Stimulated activated CD4-positive, alpha-beta T cell treated with anti-CD3 and anti-CD28 coated beads, Interleukin-1b, Interleukin-23, amount 100 ng/mL, for 1 hour (primary cell): ENCODE measurements at places on chromosomes 11 and 22.

DNA sequence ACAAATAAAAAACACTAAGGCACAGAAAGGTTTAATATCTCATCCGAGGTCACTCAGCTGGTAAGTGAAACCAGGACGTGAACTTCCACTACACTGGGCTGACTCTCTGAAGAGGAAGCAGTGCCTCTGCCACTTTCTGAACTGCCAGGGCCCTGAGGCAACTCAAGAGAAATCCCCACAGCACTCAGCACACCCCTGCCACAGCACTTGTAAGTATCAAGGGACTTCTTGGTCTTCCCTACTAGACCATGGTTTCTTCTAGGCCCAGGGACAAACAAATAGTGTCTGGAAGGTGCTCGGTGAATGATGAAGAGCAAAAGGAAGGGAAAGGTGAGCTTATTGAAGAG lies 49.7 kb downstream of the RPL27A start:
- no peak for DNase-seq

DNA sequence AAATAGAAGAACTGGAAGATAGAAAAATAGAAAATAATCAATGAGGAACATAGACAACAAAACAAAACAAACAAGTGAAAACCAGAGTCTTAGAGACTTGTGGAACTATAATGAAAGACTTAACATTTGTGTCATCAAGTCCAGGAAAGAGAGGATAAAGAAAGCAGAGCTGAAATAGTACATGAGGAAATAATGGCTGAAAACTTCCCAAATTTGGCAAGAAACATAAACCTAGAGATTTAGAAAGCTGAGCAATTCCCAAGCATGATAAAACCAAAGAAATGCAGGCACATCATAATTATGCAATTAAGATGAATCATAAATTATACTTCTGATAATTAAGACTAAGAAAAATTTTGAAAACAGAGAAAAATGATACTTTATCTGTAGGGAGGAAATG lies 614.5 kb downstream of the ETS1 start:
- DNase-seq: no peak

DNA sequence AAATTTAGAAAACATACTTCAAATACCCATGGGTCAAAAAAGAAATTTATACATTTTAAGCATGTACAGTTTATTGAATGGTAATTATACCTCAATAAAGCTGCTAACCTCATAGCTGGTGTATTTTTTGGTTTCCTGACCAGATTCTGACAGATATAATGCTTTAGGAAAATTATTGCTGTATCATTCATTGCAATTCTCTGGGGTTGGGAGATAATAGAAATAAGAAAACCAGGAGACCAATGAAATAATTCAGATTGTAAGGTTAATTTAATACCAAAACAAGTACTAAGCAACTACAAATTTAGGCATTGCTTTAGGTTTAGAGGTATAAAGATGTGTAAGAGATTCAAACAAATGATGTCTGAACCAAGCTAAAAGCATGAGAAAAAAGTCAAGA lies 120.1 kb downstream of the ENTHD1 start:
- no peak for DNase-seq

- no peak for DNase-seq
These were observed 62.1 kb downstream of the SLC25A17 start for GRCh38 chr22:40757071-40757470.

GRCh38 chr22:29093501-29094300 lies 20.9 kb downstream of the KREMEN1 start:
- DNase-seq: no peak

DNA sequence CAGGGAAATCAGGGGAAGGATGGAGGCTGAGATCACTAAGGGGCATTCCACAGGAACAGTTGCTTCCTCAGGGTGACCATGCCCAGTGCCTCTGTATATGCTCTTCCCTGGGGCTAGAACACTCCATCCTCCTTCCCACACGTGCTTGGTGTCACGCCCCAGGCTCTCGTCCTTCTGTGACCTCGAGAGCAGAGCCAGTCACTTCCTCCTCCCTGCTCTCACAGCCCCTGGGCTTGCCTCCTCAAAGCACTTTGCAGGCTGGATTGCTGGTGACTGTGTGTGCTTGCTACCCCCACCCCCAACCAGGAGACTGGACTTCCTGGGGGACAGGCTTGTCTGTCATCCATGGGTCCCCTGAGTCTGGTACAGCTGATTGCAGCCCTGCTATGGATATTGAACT lies 56.5 kb upstream of the AMPD3 start:
- no peak for DNase-seq

DNA sequence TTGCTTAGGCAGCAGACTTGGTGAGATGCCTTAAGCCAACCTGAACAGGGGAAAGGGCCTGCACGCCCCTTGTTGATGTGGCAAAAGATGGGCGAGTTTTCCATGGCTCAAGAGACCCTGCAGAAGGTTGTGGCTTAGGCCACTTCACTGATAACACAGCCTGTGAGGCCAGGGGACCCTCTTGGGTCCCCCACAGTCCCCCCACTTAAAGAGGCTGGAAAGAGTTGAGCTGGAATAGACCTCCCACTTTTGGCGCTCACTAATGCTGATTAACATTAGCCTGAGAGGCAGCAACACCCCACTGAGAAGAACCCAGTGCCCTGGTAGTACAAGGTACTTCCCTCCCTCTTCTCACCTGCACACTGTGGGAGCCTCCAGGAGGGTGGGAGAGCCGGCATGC lies 107.5 kb downstream of the TRIM29 start:
- DNase-seq: no peak

DNA sequence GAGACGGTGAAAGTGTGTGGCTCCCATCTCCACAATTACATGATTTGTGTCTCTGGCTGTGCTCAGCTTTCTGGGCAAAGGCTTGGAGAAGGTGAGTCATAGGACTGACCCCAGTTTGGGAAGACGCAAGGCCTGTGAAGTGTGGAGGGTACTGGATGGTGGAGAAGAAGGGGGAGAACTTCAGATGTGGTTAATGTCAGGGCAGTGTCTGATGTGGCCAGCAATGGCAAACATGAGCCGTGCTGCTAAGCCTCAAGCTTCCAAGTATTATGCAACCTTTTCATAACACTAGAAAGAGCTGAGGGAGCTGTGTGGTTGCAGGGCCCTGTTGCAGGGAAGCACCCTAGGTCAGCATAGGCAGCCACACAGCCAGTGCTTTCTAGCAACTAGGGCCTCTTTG lies 110.9 kb downstream of the NTM start:
- no peak for DNase-seq

GRCh38 chr11:62004473-62004872 lies 37.0 kb upstream of the FTH1 start:
- DNase-seq: no peak

GRCh38 chr11:35003186-35003585 lies 86.8 kb downstream of the PDHX start:
- DNase-seq: no peak

- DNase-seq: no peak
These were observed 21.7 kb downstream of the SELENOO start for GRCh38 chr22:50222508-50222907.

DNA sequence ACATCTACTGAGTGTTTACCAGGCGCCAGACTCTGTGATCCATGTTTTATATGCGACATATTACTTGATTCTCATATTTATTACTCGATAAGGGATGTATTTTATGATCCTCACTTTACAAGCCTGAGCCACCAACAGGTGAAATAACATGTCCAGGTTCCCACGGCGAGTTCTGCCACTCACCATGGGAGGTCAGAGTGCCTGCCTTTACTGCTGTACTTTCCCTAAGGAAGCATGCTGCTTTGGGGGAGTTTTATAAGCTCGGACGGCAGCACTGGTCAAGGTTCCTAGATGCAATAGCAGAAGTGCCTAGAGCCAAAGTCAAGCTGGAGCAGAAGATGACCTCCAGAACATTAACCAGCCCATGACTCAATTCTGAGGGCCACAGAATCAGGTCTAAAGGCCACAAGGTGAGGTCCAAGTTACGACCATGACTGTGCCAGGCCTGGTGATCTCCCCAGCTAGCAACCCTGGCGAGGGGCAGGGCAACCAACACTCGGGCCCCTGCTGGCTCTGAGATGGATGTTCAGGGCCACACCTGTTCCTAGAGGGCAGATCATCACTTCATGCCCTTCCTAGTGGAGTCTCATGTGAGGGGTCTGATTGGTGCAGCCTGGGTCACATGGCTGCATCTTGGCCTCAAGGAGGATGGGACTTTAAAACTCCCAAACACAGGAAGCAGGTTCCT lies 14.2 kb downstream of the IFT27 start:
- no peak for DNase-seq

DNA sequence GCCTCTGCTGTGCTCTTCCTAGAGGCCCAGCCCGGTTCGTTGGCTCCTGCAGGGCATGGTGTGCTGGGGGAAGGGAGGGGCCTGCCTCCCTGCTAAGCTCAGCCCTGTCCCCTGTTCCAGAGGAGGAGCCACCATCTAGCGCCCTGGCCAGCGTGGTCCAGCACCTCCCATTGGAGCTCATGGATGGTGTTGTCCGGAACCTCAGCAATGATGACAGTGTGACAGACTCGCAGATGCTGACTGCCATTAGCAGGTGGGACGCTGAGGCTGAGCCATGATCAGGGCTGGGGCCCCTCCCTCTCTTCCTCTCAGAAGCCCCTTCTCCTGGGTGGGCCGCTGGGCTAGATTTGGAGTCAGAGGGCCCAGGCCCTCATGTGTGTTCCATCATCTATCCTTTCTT lies 9.1 kb downstream of the USP35 start:
- no peak for DNase-seq

GRCh38 chr22:24514241-24515026 lies 19.3 kb downstream of the UPB1 start:
- DNase-seq: no peak

- no peak for DNase-seq
These were observed 891.2 kb downstream of the KCNA4 start for GRCh38 chr11:29125606-29126005.

- DNase-seq: no peak
These were observed 35.7 kb upstream of the MICAL2 start for GRCh38 chr11:12074529-12075195.

- DNase-seq: no peak
These were observed 8.1 kb upstream of the DGKZ start for GRCh38 chr11:46338988-46339666.

- DNase-seq: no peak
These were observed 126.0 kb downstream of the SYN3 start for GRCh38 chr22:32932176-32932575.

GRCh38 chr11:35234460-35235156 lies 95.6 kb downstream of the CD44 start:
- no peak for DNase-seq

DNA sequence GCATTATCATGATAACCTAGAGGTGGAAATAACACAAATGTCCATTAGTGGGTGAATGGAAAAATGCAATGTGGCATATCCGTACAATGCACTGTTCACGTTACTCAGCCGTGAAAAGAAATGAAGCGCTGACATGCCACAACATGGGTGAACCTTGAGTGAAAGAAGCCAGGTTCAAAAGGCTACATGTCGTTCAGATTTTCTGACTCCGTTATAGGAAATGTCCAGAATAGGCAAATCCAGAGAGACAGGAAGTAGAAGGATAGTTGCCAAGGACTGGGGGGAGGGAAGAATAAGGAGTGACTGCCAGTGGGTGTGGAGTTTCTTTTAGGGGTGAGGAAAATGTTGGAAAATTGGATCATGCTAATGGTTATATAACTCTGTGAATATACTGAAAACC lies 133.8 kb downstream of the ATXN10 start:
- no peak for DNase-seq

- DNase-seq: no peak
These were observed 36.2 kb upstream of the POGLUT3 start for GRCh38 chr11:108534274-108534882.

- no peak for DNase-seq
These were observed 29.4 kb downstream of the GRIK4 start for GRCh38 chr11:120540744-120541465.

DNA sequence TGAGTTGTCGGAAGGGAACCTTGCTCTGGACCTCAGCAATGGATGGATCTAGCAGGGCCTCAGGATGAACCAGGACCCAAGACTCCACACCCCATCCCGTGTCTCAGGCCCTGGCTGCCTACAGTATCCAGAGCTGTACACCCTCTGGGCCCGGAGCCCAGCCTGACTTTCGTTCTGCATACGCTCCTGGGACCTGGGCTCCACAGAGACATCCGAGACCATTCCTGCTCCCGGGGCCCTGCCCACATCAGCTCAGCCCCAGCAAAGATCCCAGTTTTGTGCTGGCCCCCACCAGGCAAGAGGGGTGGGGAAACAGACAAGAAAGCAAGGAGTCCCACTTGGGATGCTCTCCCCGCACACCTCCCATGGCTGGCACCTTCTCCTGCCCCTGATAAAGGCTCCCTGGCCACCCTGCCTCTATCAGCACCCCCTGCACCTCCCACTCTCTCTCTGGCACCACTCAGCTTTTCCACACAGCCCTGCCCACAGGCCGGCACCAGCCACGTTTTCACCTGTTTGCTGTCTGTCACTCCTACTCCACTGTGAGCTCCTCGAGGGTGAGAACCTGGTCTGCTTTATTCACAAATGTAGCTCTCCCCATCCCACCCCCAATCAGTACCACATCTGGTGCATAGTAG lies 64.5 kb upstream of the TCF20 start:
- DNase-seq: no peak

GRCh38 chr11:102572554-102573220 lies 42.1 kb upstream of the MMP7 start:
- DNase-seq: no peak

GRCh38 chr11:65151331-65151899 lies 17.1 kb upstream of the SYVN1 start:
- DNase-seq: no peak

DNA sequence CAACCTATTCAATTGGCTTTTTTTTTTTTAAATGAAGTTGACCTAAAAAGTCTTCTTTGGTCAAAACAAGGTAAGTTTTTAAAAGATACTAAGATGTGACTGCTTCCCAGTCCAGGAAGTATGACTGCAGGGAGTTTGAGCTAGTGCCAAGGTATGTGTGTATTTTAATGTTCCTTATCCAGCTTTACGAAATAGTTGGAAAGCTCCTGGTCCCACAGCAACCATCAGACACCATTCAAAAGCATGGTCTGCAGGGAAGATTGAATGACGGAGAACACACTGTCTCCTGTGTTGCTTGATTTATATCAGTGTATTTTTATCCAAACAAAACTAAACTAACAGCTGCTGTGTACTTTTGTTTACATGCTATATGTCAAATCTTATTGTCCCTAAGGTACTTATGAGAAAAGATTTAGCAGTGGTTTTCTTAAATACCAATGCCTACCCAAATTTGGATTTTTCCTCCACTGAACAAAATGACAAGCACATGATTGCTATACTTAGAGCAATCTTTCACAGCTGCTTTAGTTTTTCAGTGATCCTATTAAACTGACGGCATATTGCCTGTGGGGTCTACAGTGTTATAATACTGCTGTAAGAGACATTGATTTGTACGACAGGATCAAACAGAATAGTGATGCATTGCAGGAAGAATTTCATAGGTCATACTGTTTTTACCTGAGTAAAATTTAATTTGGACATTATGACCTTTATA lies 122.9 kb downstream of the DCDC1 start:
- DNase-seq: no peak

- no peak for DNase-seq
These were observed at the start of gene MRGPRE for GRCh38 chr11:3231851-3232744. MRGPRE (minus strand) TSS chr11:3232417; CDS start chr11:3228799, 3,618 bp downstream.
